ENCODE measurements at places on chromosomes 13 and 19.
A peak's percentile ranks its signal among the peaks of the same experiment; 100 is the strongest.

- DNase-seq, result no peak
Measured at GRCh38 chr19:10365518-10365917, 14.9 kb downstream of the TYK2 start.

GRCh38 chr19:13339869-13340268, 166.4 kb downstream of the CACNA1A start:
- no peak for DNase-seq

DNA sequence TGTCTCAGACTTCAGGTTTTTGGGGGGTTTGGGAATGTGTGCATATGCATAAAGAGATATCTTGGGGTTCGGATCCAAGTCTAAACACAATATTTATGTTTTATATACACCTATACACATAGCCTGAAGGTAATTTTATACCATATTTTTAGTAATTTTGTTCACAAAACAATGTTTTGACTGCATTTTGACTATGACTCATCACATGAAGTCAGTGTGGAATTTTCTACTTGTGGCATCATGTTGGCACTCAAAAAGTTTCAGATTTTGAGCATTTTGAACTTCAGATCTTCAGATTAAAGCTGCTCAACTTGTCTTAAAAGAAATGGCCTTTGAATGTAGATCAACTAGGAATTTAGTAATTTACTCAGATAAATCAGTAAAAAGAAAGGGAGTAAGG, 712.9 kb upstream of the GPC6 start:
- no peak for DNase-seq

DNA sequence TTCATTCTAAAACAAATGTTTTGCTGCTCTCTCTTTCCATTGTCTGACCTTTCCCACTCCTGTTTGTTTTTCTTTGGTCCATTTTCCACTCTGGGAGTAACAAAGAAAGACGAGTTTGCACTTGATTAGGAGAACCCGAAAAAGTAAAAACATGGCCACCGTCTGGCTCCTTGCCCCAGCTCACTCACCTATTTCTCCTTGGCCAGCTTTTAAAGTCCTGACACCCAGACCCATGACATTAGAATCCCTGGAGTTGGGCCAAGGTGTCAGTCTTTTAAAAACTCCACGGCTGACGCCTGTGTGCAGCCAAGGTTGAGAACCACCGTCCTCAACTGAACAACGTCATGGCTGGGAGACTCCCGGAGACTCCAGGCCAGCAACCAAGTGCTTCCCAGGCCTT, 63.6 kb upstream of the FLT1 start:
- no peak for DNase-seq

- no peak for DNase-seq
Measured at GRCh38 chr13:23963184-23963931, 66.1 kb upstream of the C1QTNF9B start.

- no peak for DNase-seq
Measured at GRCh38 chr13:24574847-24575246, 62.3 kb upstream of the PARP4 start.

DNA sequence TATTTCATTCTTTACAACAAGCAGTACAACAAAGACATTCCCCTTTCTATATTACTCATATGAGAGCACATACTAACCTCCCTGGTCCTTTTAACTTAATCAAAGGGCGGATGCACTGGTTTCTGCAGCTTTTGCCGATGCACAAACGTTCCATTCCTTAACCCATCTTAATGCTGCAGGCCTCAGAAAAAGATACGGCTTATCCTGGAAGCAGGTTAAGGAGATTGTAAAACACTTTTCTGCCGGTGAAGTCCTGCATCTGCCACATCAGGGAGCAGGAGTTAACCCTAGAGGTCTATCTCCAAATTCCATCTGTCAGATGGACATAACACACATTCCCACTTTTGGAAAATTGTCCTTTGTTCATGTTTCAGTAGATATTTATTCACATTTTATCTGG, 11.5 kb upstream of the ZNF814 start:
- DNase-seq, result no peak

DNA sequence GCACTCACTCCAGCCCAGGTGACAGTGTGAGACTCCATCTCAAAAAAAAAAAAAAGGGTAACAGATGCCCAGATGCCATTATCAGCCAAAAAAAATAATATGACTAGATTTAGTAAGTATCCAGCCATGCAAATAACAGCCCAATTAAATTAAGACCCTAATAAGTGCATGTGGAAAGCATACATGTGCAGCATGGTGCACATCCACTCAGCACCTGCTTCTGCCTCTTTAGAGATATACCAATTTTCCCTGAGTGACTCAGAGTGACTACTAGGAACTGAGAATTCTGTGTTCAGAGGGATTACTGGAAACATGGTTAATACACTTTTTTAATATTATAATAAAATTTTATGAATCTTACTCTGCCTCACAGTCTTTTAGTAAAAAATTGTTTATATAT, 29.8 kb upstream of the ZNF675 start:
- DNase-seq, result no peak

- no peak for DNase-seq
Measured at GRCh38 chr13:99517577-99517976, 16.3 kb downstream of the TM9SF2 start.

- peak; percentile 71 for DNase-seq
Measured at GRCh38 chr19:19134687-19135158, 3.6 kb downstream of the TMEM161A start.

DNA sequence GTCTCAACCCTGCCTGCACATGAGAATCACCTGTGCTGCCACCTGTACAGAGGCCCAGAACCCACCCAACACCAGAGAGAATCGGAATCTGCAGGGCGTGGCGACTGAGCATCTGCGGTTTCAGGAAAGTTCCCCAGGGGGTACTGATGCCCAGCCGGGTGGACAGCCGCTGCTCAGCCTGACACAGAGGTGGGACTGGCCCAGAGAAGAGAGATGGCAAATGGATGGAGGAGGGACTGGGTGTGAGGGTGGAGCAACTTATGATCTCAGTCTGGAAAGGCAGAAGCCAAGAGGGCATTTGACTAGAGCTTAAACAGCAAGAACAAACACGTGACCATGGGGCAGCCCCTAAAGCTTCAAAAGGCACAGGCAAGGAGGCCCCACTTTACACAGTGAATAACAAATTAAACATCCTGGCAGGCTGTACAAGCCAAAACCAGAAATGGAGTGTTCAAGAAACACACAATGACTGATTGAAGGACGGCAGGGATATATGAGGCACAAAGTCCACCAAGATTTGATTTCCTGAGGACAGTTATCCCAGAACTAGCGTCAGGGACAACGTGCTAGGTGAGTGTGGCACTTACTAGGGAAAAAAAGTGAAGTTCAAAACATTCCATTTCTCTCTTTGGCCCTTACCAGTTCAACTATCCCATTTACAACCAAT, 3.1 kb downstream of the RANBP3 start:
- DNase-seq, result no peak

DNA sequence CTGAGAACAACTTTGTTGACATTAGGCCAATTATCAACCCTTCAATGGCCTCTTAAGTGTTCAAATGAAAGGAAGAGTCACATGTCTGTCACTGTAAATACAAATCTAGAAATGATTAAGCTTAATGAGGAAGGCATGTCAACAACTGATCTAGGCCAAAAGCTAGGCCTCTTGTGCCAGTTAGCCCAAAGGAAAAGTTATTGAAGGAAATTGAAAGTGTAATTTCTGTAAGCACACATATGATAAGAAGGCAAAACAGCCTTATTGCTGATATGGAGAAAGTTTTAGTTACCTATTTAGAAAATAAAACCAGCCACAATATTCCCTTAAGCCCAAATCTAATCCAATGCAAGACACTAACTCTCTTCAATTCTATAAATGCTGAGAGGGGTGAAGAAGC, 604.7 kb downstream of the SLITRK6 start:
- DNase-seq, result no peak

DNA sequence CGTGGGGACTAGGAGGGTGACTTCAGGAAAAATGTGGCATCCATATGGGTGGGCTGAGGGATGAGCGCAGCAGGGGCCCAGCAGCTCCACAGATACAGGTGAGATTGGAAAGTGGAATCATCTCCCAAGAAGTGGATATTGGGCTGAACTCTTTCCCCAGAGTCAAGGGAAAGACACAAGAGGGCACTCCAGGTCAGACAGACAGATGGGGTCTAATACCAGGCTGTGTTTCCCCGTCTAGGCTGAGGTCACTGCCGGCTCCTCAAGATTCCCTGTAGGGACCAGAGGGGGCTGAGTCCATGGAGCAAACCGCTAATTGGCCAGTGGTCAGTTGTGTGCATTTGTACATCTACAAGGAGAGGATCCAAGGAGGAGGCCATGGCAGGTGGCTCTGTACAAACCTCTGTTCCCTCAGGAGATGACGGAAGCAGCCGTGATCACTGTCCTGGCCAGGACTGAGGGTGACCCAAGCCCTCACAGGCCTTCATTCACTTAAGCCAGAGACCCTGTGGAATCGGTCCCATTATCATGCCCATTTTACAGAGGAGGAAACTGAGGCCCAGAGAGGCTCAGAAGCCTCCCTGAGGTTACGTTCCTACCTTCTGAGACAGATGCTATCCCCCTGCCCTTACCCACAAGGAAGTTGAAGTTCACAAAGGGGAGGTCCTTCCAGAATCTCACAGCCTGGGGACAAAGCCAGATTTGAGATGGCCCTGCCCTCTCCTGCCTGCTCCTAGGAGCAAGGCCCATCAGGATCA, 14.9 kb upstream of the IGLON5 start:
- DNase-seq, result peak; percentile 15

DNA sequence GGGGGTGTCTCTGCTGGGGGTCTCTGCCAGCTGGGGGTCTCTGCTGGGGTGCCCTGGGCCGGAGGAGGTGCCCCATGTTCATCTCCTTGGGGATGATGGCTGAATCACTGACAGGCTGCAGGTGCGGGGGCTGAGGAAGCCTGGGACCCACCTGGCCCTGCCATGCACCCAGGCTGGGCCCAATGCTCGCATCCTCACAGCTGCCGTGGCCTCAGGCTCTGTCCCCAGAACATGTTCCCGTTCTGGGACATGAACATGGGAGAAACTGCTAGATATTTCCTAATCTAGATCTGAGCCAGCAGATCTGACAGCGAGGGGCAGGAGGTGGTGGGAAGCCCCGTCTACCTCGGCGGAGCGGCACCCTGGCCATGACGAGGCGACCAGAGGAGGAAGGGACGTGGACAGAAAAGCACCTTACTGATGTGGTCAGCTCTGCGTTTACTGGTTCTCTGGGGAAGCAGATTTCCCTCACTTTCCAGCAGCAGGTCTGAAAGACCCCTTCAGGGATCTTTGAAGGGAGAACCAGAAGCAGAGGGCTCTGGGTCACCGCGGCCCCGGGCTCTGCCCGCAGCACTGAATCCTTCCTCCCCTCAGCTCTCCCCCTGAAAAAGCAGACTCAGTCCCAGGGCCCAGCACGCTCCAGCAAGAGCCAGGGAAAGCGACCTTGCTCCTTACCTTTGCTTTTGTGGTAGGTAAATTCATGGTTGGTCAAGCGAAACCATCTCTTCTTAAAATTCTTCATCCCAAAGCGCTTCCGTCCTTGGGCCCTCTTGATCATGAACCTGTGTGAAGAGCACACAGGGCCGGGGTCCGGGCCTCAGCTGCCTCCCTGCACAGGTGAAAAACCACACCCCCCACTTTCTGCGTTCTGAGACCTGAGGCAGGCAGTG, 26.5 kb upstream of the C13orf46 start:
- DNase-seq, result no peak

- DNase-seq, result no peak
Measured at GRCh38 chr19:17243830-17244617, 1.7 kb downstream of the NR2F6 start.

DNA sequence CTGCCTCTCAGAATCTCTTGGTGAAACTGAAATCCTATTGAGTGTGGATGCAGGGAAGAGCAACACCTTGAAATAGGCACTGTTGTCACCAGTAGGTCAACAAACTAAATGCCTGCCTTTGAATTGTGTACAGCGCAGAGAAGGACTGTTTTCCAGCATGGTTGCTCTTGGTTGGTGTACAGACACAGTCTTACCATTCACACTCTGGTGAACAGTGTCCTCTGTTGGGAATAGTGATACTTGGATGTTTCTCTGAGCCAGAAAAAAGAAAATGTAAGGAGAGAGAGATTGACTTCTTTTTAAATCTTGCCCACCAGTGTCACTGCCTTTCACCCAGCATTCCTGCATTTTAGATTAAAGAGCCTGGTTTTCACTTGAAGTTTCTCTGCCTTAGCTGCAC, 179.7 kb downstream of the STK24 start:
- DNase-seq, result no peak

DNA sequence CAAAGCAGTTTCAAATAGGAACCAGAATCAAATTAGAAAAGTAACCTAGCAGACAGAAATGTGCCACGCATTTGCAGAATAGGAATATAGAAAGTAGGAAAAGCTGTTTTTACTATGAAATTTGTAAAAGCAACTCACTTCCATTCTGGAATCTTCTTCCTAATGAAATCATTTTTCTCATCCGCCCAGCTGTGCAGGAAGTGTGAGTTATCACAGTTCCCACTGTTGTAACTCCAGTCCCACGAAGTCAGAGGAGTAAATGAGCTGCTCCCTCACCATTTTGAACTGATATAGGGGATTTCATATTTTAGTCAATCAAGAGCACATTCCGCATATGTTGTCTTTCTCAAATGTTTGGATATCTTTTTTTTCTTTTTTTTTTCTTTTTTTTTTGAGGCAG, 230.8 kb downstream of the TBC1D4 start:
- no peak for DNase-seq

GRCh38 chr13:109844396-109844795, 58.0 kb upstream of the IRS2 start:
- no peak for DNase-seq

GRCh38 chr19:2064788-2065524, 13.9 kb upstream of the MKNK2 start:
- no peak for DNase-seq

- DNase-seq, result peak; percentile 79
Measured at GRCh38 chr19:10295305-10295846, 5.6 kb downstream of the ICAM5 start.

GRCh38 chr13:51822106-51822815, 18.3 kb upstream of the DHRS12 start:
- no peak for DNase-seq

GRCh38 chr13:32247887-32248286, 67.3 kb downstream of the ZAR1L start:
- DNase-seq, result no peak

DNA sequence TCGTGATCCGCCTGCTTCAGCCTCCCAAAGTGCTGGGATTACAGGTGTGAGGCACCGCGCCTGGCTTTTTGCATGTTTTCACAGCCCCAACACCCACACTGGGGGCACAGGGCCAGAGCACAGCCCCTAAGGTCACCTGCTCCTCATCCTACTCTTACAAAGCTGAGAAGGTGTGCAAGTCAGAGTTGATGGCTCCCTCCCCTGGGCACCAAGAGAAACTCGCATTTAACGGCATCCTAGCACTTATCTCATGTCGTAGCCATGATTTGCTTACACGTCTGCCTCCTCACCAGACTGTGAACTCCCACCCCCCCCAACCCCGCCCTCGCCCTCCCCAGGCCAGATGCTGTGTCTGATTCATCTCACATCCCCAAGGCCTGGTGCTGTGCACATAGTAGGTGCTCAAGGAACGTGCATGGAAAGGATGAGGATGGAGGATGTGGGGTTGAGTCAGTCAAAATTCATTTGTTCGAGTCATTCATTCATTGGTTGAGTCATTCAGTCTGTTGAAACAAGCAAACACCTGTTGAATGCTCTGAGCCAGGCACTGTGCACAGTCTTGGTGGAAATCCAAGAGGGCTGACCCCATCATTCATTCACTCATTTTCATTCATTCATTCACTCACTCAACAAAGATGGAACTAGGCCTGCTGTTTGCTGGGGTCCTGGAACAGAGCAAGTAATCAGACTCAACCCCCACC, 11.3 kb downstream of the SHANK1 start:
- DNase-seq, result no peak
